Activated CD4-positive, alpha-beta T cell treated with anti-CD3 and anti-CD28 coated beads for 4 hours (primary cell): ENCODE measurements at places on chromosomes 7 and 10.

DNA sequence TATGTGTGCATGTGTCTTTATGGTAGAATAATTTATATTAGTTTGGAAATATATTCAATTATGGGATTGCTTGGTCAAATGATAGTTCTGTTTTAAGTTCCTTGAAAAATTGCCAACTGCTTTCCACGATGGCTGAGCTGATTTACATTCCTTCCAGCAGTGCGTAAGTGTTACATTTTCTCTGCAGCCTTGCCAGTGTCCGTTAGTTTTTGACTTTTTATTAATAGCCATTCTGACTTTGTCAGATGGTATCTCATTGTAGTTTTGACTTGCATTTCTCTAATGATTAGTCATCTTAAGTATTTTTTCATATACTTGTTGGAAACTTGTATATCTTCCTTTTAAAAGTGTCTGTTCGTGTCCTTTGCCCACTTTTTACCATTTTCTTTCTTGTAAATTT, 434.2 kb upstream of the POT1 start:
- DNase-seq: no peak

DNA sequence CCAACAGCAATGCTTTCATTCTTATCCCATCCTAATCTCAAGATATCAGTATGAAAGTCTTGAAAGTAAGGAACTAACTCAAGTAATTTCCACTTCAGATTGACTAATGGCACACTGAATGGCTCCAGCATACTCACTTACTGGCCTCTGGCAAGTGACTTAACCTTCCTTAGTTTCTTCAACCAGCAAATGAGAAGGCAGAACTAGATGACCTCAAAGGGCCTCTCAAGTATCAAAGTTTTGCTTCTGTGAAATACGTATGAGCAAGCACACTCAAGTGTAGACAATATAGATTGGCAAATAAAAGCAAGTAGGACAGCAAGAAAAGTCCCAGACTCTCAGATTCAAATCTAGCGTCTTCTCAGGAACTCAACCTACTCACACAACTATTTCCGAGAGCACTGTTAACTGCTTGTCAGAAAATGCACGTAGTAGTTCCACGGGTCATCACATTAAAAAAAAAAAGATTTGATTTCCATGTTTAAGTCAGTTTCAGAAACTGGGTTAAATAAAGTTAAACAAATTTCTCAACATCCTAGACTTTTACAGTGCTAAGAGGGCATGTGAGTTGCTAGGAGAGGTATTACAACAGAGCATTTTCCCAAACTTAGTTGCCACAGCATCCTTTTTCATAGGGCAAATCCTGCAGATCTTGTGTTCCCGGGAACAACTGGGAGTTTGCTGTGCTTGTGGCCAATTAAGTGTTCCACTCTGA, 276.9 kb upstream of the KLF14 start:
- no peak for DNase-seq

DNA sequence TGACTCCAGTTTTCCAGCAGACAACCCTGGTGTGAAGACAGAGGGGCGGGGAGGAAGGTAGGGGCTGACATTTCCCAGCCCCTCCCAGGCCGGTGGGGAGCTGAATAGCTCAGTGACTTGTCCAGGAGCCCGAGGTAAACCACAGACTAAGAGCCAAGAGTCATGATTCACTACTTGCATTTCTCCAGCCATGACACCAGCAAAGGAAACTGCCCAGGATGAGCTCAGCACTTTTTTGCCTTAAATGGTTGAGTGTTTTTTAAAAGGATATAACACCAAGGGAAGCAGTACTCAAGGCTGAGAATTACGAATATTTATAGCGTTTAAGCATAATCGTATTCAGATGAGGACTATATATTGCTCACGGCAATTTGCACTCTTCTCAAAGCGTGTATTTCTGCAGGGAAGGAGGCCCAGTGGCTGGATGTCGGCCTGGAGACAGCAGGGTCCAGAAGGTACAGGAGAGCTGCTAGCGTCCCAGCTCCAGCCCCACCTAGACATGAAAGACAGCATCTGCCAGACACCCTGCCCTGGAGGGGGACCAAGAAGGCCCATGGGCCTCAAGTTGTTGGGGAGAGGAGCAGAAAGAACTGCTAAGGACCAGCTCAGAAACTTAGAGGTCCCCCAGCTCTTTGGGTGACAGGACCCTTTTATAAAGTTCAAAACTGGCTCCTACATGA, 141.4 kb downstream of the GRID1 start:
- no peak for DNase-seq

GRCh38 chr10:121732656-121733445, 134.6 kb upstream of the FGFR2 start:
- no peak for DNase-seq
